Activated gamma-delta T cell treated with anti-CD3 and anti-CD28 coated beads, Interleukin-2, amount 50 U/mL, for 16 hours (primary cell): ENCODE measurements at places on chromosomes 11 and 22.

- DNase-seq = no peak
Measured at GRCh38 chr11:870127-870413, 27.4 kb downstream of the TSPAN4 start.

GRCh38 chr11:35021589-35021988 lies 105.2 kb downstream of the PDHX start:
- DNase-seq = no peak

DNA sequence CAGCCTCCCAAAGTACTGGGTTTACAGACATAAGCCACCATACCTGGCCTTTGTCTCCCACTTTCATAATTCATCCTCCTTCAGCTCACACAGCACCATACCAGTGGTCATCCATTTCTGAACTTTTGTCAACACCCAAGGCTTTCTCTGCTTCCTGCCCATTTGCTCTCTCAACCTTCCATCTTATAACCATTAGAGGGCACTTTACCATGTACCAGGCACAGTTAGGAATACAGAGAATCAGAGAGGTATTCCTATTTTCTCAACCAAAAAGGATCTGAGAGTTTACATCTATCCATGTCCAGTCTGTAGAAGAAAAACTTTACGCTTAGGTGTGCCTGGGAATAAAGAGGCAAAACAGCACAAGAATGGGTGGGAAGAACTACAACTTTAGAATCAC lies 397.6 kb downstream of the BUD13 start:
- DNase-seq = no peak

DNA sequence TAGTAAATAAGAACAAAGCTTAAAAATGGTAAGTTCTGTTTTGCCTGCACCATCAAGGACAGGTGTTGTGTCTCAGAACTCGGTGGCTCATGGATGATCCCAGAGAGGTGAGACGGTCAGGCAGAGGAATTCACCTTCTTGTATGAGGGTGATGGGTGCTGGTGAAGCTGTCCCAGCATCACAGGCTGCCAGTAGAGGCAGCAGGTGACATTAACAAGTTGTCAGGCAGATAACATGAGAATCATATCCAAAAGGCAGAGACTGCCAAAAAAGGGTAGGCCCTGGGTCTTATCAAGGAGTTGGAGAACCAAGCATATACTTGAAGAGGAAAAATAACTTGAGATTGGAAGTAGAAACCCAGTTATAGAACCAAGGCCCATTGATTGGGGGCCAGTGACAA lies 437.8 kb downstream of the DYNC2H1 start:
- no peak for DNase-seq

DNA sequence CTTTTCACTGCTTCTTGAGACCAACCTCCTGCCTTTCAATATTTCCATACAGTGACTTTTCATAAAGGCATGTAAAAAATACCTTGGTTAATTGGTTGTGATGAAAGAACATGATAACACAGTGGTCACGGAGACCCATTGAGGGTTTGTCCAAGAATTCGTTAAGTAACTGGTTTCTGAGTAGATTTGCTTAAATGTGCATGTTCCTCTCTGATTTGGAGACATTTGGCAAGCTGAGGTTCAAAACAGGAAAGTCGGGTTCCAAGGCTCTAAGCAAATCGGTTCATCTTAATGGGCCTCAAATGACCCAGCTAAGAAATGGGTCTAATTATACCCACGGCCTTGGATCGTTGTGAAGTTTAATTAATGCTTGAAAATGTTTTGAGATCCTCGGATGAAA lies 36.9 kb upstream of the CCND1 start:
- DNase-seq = no peak

GRCh38 chr22:43897751-43898261 lies 6.0 kb upstream of the PNPLA5 start:
- DNase-seq = no peak

DNA sequence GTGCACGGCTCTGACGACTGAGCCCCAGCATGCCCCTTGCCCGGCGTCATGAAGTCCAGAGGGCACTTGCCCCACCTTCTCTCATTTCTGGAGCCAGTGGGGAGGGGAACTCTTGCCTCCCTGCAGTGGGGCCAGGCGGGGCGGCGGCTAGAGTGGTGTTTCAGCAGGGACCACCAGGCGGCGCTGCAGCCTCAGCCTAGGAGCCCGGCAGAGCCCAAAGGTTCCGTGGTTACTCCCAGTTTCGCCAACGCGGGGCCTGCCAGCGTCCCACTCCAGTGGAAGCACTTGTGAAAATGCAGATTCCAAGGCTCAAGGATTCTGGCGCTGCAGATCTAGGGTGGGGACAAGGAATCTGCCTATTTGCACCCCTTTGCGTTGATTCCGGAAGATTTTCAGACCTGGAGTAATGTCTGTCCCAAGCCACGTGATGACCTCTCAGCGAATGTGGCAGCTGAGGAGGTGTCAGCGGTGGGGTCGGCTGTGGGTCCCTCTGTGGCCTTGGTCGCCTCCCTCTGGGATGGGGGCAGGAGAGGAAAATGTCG lies 55.7 kb downstream of the CD82 start:
- DNase-seq = peak; percentile 20

DNA sequence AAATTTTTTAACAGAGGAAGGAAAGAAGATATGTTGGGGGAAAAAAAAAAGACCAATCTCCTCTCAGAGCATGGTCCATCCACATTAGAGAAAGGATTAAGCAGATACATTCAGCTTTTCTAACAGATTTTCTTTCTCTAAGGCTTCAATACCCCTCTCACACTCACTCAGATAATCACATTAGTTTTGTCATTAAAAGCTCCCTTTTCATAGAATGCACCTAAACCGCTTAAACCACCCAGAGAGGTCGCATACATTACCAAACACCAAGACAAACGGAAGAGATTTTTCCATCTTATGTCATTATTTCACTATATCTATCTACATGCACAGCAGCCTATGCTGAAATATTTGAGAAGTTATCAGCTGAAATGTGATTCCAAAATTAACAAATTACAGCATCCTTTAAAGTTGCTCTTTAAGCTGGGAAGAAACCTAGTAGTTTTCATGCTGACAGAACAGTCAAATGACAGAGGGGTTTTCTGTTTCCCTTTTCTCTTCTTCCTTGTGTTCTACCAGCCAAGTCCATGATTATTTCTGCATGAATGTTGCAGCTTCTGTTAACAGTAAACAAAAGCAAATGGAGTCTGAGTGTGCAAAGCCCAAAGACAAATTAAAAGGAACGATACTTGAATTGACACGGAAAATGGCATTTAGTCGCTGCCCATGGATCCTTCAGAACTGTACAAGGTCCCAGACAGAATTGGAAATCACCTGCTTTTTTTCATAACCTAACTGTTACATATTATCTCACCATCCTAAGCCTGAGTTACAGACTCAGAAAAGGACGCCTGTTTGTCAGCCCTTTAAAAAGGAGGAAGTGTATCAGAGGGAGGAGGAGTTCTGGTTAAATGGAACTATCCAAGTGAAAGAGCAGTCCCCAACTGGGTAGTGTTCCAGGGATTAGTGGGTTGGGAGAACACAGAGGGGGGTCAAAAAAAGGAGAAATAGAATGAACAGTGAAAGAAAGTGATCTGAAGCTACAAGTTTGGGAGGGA lies 54.6 kb downstream of the PRCP start:
- no peak for DNase-seq
